HS-27A (cell line): ENCODE measurements at places on chromosomes 1 and 21.

GRCh38 chr1:193058529-193059281 lies 455 bp downstream of the UCHL5 start:
- DNase-seq = peak; percentile 4

GRCh38 chr1:34591751-34592629 lies 162.9 kb upstream of the GJB5 start:
- DNase-seq = no peak

- no peak for DNase-seq
Measured at GRCh38 chr1:209862391-209863356, 34.9 kb downstream of the UTP25 start.

- DNase-seq = no peak
Measured at GRCh38 chr1:57492586-57493226, 68.8 kb upstream of the DAB1 start.

DNA sequence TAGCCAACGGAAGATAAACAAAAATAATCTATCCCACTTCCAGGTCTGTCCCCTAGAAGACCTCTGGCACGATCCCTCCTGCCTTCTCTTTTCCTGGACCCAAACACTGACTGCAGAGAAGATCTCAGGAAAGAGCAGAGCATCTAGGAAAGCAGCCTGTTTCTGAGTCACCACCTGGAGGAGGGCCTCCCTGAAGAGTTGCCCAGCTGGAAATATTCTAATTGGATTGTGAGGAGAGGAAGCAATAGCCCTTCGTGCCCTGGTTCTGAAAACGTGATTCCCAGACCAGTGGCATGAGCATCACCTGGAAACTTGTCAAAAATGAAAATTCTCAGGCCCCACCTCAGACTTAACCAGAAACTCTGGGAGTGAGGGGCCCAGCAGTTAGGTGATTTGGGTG lies 411.1 kb downstream of the SETD4 start:
- no peak for DNase-seq

- DNase-seq = no peak
Measured at GRCh38 chr1:55329091-55329490, 113.9 kb upstream of the USP24 start.

DNA sequence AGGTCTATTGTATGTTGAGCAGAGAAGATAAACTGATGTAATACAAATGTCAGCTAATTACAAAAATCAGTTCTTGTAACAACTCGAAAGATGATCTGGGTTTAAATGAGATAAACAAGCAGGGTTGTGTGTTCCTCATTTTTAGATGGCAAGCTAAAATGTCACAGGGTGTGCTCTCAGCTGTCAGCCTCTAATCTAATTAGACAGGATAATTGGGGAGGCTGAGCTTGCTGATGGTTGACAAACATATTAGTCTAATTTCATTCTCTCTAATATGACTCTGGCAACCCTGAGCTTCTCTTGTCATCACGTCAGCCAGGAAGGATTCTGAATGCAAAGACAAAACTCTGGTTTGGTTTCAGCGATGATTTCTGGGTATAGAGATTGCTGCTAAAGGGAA lies 335.3 kb upstream of the KAZN start:
- no peak for DNase-seq

GRCh38 chr1:66357478-66358197 lies 176.3 kb upstream of the SGIP1 start:
- DNase-seq = no peak

- DNase-seq = no peak
Measured at GRCh38 chr1:29264773-29265389, 28.6 kb downstream of the PTPRU start.

GRCh38 chr21:30101967-30102366 lies 64.6 kb downstream of the CLDN17 start:
- no peak for DNase-seq

GRCh38 chr1:82395440-82395839 lies 594.7 kb downstream of the ADGRL2 start:
- no peak for DNase-seq

- DNase-seq = no peak
Measured at GRCh38 chr1:87239997-87240605, 88.6 kb upstream of the LMO4 start.

DNA sequence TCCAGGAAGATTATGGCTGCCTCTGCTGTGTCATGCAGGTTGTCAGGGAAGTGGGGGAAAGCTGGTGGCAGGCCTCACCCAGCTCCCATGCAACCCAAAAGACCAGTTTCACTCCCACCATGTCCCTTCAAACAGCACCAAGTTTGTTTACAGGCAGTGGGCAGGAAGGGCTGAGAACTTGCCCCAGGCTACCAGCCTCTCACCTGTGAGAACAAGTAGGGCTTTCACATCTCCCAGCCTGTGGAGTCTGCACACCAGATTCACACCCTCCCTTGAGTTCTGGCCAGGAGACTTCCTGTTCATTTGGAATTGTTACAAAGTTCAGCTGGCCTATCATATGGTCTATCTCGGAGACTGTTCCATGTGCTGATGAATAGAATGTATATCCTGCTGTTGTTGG lies 27.8 kb downstream of the RPAP2 start:
- no peak for DNase-seq
